HT1080 (cell line): ENCODE measurements at places on chromosomes 12 and 14.
A peak's percentile ranks its signal among the peaks of the same experiment; 100 is the strongest.

DNA sequence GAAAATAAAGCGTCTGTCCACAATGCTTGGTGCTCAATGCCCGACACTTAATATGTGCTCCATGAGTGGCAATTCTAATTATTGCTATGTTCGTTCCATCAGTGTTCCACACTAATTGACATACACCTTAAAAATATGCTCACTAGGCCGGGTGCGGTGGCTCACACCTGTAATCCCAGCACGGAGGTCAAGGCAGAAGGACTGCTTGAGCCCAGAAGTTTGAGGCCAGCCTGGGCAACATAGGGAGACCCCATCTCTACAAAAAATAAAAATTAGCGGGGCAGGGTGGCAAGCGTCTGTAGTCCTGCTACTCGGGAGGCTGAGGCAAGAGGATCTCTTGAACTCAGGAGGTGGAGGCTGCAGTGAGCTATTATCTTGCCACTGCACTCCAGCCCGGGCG, 635 bp upstream of the HECTD4 start:
- DNase-seq: no peak

GRCh38 chr12:69474456-69474855, 4.3 kb downstream of the FRS2 start:
- DNase-seq: no peak

GRCh38 chr14:103916636-103917262, 11.5 kb upstream of the TDRD9 start:
- DNase-seq: no peak

GRCh38 chr12:65786041-65786440, 38.2 kb upstream of the HMGA2 start:
- DNase-seq: no peak

DNA sequence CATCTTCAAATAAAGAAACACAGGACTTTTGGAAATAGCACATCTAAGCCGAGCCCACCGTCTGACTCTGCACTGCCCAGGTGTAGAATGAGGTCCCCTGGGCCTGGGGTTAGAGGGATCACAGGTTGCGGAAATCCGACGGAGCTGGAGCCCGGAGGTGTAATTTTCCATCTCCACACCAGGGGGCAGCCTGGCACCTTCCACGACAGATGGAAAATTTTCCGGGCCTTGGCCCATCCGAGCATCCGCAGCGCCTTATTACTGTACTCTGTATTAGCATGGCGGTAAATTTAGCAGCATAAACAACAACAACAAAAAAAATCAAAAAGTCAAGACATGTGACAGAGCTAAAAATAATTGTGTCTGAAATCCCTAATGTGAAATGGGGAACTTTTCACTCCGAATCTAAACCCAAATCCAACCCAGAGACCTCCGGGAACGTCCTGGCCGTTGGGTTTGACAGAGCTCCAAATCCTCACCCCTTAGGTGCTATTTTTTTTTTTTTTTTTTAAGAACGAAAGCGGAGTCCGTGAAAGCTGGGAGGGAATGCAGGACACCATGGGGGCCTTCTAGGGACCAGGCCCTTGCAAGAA, 93.9 kb downstream of the KSR2 start:
- peak; percentile 59 for DNase-seq

DNA sequence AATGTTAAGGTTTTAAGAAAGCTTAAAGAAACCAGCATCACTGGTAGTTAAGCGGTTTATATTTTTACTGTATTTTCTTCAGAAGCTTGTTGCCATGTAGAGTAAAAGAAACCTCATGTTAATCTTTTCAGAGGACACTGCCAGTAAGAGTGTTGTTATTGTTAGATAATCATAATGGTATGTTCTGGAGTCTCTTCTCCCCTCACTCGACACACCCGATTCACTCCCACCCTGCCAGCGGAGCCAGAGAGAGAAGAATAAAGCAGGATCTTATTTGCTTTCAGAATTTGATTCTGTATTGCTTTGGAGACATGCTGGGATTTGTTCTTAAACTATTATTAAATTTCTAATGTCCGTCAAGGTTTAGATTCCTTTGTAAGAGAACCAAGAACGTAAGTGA, 113.7 kb downstream of the SAMD4A start:
- no peak for DNase-seq

GRCh38 chr12:44930972-44931600, 55.0 kb upstream of the NELL2 start:
- peak; percentile 46 for DNase-seq
